ENCODE measurements at places on chromosomes 4 and X.

- DNase-seq: no peak
These were observed 40.1 kb upstream of the SETD7 start for GRCh38 chr4:139596034-139596683.

DNA sequence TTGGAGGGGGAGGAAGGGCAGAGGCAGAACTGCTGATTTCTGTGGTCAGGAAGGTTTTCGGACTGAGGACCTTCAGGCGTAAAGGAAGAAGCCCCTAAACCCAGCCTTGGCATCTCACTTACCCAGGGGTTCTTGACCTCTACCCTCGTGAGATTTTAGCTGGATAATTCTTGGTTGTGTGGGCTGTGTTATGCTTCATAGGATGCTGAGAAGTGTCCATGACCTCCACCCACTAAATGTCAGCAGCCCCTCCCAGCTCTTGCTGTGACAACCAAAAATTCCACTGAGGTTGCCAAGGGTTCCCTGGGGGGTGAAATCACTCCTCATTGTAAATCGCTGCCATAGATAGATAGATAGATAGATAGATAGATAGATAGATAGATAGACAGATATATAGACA, 5.8 kb upstream of the CRLF2 start:
- DNase-seq: no peak

DNA sequence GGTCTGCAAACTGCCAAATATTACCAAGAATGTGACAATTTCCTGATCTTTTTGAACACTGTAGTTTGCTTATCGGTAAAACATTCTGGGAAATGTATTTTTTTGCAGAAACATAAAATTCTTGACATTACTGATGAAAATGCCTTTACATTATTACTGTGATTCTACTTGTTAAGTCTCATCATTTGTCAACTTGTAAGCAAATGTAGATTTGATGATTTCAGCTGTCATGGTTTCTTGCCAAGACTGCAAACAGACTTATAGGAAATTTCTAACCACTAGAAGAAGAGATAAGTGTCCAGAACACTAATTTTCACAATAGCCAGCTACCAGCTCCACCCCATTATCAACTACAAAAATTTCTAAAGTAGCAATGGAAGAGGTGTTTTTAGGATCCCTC, 560.4 kb downstream of the STPG2 start:
- no peak for DNase-seq

GRCh38 chr4:128371001-128371777, 83.6 kb upstream of the PGRMC2 start:
- no peak for DNase-seq

DNA sequence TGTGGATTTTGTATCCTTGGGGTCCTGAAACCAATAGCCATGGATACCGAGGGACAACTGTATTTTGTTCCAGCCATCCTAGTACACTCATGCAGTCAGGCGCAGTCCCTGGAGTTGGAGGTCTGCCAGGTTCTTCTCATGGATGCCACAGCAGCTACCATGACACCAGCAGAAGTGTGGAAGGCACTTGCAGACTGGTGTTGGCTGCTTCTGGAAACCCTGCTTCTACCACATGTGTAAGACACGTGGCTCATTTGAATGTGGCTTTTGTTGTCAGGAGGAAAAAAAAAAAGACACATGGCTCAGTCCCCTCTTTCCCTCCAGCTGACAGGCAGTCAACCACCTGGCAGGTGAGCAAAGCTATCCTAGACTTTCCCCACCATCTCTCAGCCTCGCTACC, 19.4 kb downstream of the DRD5 start:
- no peak for DNase-seq

- DNase-seq: no peak
These were observed 721 bp upstream of the TMEM150C start for GRCh38 chr4:82562564-82562854.

GRCh38 chrX:53319614-53320542, 38.5 kb upstream of the IQSEC2 start:
- peak; percentile 22 for DNase-seq

DNA sequence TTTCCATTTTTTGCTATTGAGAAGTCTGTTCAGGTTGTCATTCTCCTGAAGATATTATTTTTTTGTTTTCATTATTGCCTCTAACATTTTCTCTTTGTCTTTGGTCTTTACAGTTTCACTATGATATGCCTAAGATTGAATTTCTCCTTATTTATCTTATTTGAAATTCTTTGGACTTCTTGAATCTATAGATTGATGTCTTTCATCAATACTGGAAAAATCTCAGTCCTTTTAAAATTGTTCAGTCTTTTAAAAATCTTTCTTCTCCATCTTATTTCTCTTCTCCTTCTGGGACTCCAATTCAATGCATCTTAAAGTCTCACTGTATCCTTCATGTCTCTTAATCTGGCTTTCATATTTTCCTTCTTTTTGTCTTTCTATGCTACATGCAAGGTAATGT, 86.7 kb downstream of the KIT start:
- DNase-seq: no peak

GRCh38 chrX:47311932-47312774, 58.2 kb upstream of the ZNF157 start:
- DNase-seq: peak; percentile 74

- DNase-seq: no peak
These were observed 46.3 kb upstream of the ARHGEF6 start for GRCh38 chrX:136827026-136827425.

DNA sequence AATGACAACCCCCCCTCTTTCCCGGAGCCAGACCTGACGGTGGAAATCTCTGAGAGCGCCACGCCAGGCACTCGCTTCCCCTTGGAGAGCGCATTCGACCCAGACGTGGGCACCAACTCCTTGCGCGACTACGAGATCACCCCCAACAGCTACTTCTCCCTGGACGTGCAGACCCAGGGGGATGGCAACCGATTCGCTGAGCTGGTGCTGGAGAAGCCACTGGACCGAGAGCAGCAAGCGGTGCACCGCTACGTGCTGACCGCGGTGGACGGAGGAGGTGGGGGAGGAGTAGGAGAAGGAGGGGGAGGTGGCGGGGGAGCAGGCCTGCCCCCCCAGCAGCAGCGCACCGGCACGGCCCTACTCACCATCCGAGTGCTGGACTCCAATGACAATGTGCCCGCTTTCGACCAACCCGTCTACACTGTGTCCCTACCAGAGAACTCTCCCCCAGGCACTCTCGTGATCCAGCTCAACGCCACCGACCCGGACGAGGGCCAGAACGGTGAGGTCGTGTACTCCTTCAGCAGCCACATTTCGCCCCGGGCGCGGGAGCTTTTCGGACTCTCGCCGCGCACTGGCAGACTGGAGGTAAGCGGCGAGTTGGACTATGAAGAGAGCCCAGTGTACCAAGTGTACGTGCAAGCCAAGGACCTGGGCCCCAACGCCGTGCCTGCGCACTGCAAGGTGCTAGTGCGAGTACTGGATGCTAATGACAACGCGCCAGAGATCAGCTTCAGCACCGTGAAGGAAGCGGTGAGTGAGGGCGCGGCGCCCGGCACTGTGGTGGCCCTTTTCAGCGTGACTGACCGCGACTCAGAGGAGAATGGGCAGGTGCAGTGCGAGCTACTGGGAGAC, 1.6 kb downstream of the PCDH10 start:
- peak; percentile 12 for DNase-seq

GRCh38 chrX:23992431-23992830, 34.6 kb downstream of the KLHL15 start:
- no peak for DNase-seq

DNA sequence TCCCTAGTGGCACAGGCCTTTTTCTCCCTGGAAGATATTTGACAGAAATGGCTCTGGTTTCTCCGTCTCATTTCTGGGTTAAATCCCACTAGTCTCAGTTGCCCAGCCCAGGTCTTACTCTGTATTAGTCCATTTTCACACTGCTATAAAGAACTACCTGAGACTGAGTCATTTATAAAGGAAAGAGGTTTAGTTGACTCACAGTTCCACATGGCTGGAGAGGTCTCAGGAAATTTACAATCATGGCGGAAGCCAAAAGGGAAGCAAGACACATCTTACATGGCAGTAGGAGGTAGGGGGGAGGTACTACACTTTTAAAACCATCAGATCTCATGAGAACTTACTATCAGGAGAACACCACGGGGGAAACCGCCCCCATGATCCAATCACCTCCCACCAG, 81.9 kb downstream of the FHDC1 start:
- no peak for DNase-seq

- no peak for DNase-seq
These were observed 6.2 kb downstream of the CACNA1F start for GRCh38 chrX:49226946-49227345.

DNA sequence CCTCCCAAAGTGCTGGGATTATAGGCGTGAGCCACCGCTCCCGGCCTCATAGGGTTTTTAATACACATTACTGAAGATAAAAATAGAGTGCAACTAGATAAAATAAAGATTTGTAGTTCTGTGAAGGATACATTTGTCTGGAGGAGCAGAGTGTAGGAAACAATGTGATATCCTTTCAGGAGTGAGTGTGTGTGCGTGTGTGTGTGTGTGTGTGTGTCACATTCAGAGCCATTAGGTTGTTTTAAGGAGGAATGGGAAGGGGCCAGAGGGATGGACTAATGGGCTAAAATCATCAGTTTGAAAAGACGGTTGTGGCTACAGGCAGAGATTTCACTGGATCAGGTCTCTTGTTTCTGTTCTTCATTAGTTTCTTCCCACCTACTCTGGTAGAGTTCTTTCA, 40.0 kb downstream of the RBPJ start:
- DNase-seq: no peak

GRCh38 chr4:26765515-26765914, 95.1 kb upstream of the STIM2 start:
- no peak for DNase-seq

GRCh38 chr4:101870874-101871273, 80.3 kb downstream of the BANK1 start:
- no peak for DNase-seq

DNA sequence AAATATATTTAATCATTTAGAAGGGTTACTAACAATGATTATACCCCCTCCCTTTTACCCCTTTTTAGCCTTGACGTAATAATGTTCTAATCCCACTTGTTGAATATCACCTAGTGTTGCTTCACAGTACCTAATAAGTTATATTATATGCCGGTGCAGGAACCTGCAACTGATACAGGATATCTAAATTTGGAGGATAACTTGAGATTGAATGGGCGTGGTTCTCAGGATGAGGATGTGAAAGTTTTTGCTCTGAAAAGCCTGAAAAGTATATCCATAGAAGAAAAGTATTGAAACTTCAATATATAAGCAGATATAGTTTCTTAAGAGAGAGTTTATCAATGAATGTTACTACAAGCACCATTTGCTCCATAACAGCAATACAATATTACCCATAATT, 59.8 kb downstream of the ZNF711 start:
- DNase-seq: no peak

- DNase-seq: no peak
These were observed at the start of gene TLR1 for GRCh38 chr4:38804654-38805295. TSS of gene TLR1 (minus strand) at chr4:38804791. CDS start at chr4:38798831, 5,960 bp downstream.

- DNase-seq: no peak
These were observed 98.4 kb upstream of the GC start for GRCh38 chr4:71882113-71882841.

DNA sequence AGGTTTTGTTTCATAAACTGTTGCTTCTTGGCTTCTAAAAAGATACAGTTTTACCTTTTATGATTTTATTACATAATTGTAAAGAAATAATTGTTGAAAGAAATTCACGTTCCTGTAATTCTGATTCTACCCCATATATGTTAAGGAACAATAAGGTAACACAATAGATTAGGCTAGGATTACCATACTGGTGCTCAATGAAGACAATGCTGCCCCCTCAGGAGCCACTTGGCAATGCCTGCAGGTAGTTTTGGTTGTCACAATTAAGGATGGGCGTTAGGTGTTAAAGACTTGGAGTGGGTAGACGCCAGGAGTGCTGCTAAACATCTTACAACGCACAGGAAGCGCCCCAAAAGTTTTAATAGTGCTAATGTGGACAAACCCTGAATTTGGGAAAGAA, 133.2 kb downstream of the NLGN4X start:
- DNase-seq: peak; percentile 6

GRCh38 chrX:37487271-37487670, 84.2 kb upstream of the LANCL3 start:
- no peak for DNase-seq

GRCh38 chr4:12633053-12633651, 851.0 kb downstream of the RAB28 start:
- DNase-seq: peak; percentile 87

DNA sequence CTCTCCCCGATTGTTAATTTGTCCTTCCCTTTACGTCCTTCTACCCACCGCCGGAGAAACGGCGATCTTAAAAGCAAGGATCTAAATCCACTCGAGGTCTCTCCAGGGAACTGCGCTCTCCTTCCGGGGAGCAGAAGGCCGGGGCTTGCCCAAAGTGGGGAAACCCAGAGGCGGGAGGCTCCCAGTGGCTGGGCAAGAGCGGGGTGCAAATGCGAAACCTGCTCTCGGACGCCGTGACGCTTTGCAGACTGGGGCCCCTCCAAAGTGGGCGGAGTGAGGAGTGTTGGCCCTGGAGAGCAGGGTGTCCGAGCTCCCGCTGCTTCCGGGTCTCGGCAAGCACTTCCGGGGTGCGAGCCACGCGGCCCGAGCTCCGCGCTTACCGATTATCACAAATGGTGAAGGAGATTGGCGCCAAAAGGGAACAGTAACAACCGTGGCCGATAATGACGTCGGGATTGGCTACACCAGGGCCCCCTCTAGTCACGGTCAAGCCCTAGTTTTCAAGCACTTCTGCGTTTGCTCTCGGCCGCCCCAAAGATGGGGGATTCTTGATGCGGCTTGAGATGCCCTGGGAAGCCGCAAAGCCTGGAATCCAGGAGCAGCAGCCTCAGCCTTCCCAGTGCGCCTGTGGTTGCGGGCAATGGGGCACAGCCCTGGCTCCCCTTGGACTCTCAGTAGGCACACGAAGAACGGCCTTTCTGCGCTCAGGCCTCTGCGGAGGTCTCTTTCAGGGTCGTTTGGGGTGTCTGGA, 29.0 kb downstream of the HAND2 start:
- no peak for DNase-seq

GRCh38 chr4:138912704-138913340, 102.8 kb upstream of the NOCT start:
- DNase-seq: no peak

GRCh38 chr4:59518005-59518823, 1681.9 kb upstream of the ADGRL3 start:
- DNase-seq: no peak

DNA sequence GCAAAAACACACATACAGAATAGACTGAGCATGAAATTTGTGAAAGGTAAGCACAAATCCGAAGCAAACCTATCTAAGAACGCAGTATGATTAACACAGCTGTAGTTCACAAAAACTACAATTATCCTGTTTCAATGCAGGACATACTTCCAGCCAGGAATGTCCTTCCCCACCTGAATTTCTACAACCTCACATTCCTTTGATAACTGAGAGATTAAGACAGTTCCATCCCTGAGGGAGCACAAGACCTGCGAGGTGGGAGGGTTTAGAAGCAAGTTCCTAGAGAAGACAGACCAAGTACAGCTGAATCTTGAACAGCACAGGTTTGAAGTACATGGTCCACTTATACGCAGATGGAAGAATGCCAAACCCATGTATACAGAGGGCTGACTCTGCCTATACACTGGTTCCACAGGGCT, 10.6 kb downstream of the ABCG2 start:
- no peak for DNase-seq

DNA sequence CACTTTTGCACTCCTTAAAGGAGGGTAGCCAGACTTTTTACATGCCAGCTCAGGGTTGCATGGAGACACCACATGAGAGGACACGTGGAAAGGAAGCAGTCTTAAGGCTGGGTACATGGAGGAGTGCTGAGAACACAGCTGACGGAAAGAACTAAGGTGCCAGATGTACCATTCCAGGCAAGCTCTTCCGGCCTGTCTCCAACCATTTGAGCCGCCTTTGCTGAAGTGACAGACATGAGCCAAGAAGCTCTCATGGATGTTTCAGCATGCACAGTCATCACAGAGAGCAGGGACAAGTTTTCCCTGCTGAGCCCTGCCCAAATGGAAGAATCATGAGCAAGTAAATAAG, 83.4 kb upstream of the BMP2K start:
- DNase-seq: no peak
